ENCODE measurements at places on chromosomes 3 and 15.
A peak's percentile ranks its signal among the peaks of the same experiment; 100 is the strongest.

GRCh38 chr3:75001330-75001729, 386.9 kb upstream of the CNTN3 start:
- DNase-seq, result peak; percentile 37

GRCh38 chr3:49476563-49476962, 6.5 kb downstream of the DAG1 start:
- no peak for DNase-seq

DNA sequence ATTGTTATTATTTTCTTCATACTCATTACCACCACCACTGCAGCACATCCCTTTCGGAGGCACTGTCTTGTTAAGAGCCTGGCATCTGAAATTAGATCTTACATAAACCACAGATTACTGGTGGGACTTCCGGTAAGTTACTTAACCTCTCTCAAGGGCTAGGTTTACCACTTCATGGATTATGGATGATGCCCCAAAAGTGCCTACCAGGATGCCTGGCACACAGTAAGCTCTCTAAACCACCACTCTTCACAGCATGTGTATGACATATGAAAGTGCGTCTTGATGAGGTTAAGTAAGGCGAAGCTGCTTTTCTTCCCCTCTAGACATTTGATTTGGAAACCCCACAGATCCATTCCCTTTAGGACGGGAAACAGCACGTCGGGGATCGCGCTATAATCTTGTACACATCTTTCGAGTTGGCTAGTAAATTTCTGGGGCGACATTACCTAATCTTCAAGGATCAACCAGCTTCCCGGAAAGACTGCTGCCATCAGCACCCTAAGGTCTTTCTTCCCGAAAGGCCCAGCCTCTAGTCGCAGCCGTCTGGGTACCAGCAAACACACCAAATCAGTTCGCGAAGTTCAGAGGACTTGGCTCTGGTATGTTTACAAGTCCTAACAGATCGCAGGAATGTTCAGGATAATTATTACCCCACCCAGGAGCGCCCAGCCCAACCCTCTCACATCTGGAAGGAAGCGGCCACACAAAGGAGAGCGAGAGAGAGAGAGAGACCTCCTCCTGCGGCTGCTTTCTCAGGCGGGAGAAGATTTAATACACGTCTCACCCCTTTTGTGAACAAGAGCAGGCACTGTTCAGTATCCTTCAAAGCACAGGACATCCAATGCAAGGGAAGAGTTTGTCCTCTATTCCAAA, 155.1 kb upstream of the FRMD4B start:
- peak; percentile 57 for DNase-seq

DNA sequence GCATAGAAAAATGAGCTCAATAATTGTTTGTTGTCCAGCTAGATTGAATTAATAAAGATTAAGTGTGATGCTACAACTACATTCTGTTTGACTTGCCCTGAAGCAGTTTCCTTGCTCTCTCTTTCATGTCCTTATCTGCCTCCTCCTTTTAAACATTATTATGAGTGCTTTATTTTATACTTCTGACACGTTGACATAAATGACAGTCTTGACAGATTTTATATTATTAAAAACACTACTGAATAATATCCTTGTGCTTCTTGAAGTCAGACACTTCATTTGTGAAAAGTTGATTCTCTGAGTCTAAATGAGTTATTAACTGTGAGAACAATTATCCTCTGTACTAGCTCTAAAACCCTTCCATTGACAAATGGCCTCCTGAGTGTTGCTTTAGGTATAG, 58.2 kb downstream of the PLCL2 start:
- no peak for DNase-seq

DNA sequence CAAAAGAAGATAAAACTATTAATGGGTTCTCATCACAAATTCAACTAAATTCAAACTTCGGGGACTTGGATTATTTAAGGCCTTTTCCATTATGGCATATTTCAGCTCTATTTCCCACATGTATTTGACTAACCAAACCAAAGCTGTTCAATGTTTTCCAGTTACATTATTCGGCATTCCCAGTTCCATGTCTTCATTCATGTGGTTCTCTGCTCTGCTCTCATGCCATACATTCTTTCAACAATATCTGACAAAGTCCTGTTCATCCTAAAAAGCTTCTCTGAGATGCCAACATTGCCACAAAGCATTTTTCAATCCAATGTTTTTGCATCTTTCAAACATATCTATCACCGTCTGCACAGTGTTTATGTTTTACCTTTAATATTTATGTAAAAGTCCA, 141.4 kb downstream of the GREM1 start:
- no peak for DNase-seq

DNA sequence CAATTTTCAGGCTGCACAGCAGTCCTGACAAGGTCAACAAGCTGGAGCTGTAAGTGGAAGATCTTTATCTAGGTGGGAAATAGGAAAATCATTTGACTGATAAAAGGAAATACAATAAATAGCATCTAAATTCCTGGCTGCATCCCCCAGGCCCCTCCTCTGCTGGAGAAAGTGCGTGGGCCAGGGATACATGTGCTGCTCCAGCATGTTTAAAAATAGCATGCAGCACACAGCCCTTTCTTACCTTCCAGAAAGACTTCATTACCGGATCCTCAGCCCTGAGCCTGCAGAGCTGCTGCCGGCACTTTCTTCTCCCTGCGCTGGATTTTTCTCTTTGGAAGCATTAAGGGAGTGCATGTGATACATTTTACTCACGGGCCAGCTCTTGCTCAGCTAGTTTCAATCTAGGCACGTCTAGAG, 77.3 kb downstream of the HMG20A start:
- DNase-seq, result peak; percentile 90

- peak; percentile 74 for DNase-seq
Measured at GRCh38 chr3:177294221-177294620, 96.9 kb upstream of the TBL1XR1 start.

GRCh38 chr3:49411535-49411967, 225 bp downstream of the RHOA start:
- DNase-seq, result no peak

- peak; percentile 36 for DNase-seq
Measured at GRCh38 chr3:50258029-50258680, 10.8 kb upstream of the SEMA3B start.

DNA sequence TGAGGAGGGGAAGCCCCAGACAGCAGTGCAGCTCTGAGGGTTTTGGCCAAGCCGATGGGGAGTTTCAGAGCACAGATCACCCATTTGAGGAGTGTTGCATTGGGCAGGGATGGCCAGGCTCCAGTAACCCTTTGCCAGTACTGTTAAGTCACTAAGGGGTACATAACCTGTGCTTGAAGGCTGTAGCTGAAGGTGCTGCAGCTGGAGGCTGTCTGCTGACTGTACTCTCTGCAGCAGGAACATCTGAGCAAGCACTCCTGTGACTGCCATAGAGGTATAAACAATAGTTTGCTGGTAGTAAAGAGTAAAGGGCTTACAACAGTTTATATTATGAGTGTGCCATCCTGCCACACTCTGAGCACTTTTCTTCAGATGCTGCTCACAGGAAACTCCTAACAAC, 297.8 kb downstream of the EPHA3 start:
- no peak for DNase-seq

DNA sequence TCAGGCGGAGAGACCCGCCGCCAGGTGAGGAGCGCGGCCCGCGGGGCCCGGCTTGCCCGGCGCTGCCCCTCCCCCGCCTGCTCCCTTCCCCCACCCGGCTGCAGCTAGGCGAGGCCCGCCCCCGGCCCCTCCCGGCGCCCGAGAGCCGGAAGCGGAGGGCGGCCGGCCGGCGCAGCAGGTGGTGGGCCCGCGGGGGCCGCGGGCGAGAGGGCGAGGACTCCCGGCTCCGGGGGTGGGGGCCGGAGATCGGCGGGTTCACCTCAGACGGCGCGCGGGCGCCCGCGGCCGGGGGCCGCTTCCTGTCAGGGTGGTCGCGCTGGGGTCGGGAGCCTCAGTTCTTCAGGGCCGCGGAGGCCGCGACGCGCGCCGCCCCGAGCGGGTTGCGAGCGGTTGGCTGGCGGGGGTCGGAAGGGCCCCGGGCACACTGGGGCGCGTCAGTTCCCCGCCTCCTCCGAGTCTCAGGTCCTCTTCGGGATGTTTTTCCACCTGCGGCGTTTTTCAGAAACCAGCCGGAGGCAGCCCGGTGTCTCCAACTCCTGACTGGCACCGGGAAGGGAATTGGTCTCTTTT, 395 bp downstream of the ZFAND6 start:
- DNase-seq, result peak; percentile 87

GRCh38 chr3:44883999-44884431, 9.6 kb downstream of the TGM4 start:
- peak; percentile 53 for DNase-seq
